ENCODE measurements at places on chromosomes 16 and 17. TPM values are rescaled to one million over a fixed set of nuclear protein-coding genes. Genes with fewer than 3 reads are reported as not detected.

The ASIC2 gene
- not detected for total RNA-seq

The KRTAP1-1 gene
- not detected for total RNA-seq

The DHRS7C gene
- not detected for total RNA-seq

The FOXO3B gene
- 3.1 TPM for total RNA-seq

The SDR42E2 gene
- 0.27 TPM for total RNA-seq

The KRTAP2-1 gene
- not detected for total RNA-seq

The CEP295NL gene
- total RNA-seq: 1.9 TPM

The HOXB8 gene
- total RNA-seq: 44.7 TPM

The NMRAL1 gene
- 76.7 TPM for total RNA-seq

The IL34 gene
- not detected for total RNA-seq

The MYO15A gene
- 2.8 TPM for total RNA-seq

The KAT8 gene
- total RNA-seq: 44.9 TPM

The SLC52A1 gene
- not detected for total RNA-seq

The TBC1D26 gene
- total RNA-seq: 1.1 TPM

The TEKT3 gene
- total RNA-seq: 0.64 TPM

The UMOD gene
- total RNA-seq: not detected

The NXPH3 gene
- total RNA-seq: 0.10 TPM

The SCARF1 gene
- total RNA-seq: 2.2 TPM

The MT1G gene
- 1.2 TPM for total RNA-seq

The KRTAP17-1 gene
- not detected for total RNA-seq

The PIRT gene
- not detected for total RNA-seq

The COX6A2 gene
- total RNA-seq: not detected

The MYL4 gene
- total RNA-seq: 0.32 TPM

The PTX4 gene
- not detected for total RNA-seq

The NAGS gene
- 10.0 TPM for total RNA-seq

The CCT6B gene
- total RNA-seq: 1.1 TPM

The PLEKHH3 gene
- total RNA-seq: 66.3 TPM

The KRT9 gene
- total RNA-seq: 0.15 TPM

The AOC2 gene
- total RNA-seq: 8.0 TPM

The TBC1D3H gene
- not detected for total RNA-seq

The PRKCB gene
- 0.89 TPM for total RNA-seq

The VTN gene
- 1.5 TPM for total RNA-seq

The CSH1 gene
- total RNA-seq: not detected

The OR2C1 gene
- total RNA-seq: not detected

The NACA2 gene
- not detected for total RNA-seq

The ADCY9 gene
- 9.8 TPM for total RNA-seq

The ZG16 gene
- 0.07 TPM for total RNA-seq

The EFCAB3 gene
- total RNA-seq: not detected

The MT1B gene
- not detected for total RNA-seq

The AKTIP gene
- 23.5 TPM for total RNA-seq

The CHAD gene
- total RNA-seq: not detected

The CDRT15 gene
- total RNA-seq: not detected

The AIPL1 gene
- total RNA-seq: not detected

The COL1A1 gene
- 33.6 TPM for total RNA-seq

The TANGO6 gene
- 16.4 TPM for total RNA-seq

The KRT10 gene
- total RNA-seq: 62.3 TPM

The CFAP97D1 gene
- total RNA-seq: 0.15 TPM

The LGALS9B gene
- 0.20 TPM for total RNA-seq

The NPB gene
- 1.2 TPM for total RNA-seq

The NTN1 gene
- total RNA-seq: 4.2 TPM

The CLEC16A gene
- 18.0 TPM for total RNA-seq

The HSD11B2 gene
- 9.7 TPM for total RNA-seq

The ZNF821 gene
- total RNA-seq: 4.9 TPM
